ENCODE measurements at places on chromosomes 11 and 22.
A peak's percentile ranks its signal among the peaks of the same experiment; 100 is the strongest.

GRCh38 chr11:67652965-67653845 is 2.7 kb upstream of the ACY3 start:
- DNase-seq, result no peak

- DNase-seq, result peak; percentile 65
Measured at GRCh38 chr11:65850217-65851082, 7.5 kb downstream of the CFL1 start.

- no peak for DNase-seq
Measured at GRCh38 chr22:46848197-46848596, 85.7 kb downstream of the TBC1D22A start.

DNA sequence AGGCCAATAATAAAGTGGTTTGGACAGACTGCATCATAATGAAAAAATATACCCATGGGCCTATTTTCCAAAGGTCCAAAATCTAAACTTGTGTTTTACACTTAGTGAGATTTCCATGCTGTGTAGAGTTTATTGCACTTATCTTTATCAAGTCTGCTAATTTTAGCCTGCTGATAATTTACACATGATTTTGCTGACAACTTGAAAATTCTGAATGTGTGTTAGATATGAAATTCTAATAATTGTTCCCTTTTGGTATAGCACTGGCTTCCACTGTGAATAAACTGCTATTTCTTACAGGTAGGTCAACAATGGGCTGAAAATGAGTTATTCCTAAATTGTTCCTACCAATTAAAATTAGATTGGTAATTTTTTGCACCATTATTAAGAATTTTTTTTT is 589.1 kb upstream of the ANO3 start:
- no peak for DNase-seq

DNA sequence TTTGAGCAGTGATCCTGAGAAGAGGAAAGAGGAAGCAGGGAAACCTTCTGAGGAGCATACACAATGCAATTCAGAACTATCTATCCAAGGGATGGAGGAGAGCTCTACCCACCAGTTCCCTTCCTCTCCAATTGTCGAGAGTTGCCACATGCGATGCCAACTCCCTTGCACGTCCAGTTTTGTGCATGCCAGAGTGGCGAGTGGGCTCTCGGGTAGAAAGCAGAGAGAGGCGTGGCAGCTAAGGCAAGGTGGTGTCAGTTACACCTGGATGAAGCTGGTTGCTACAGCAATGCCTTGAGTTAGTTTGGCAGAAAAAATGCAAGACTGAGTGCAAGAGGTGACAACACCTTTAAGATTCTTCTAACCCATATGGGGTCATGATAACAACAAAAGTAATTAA is 420.4 kb upstream of the CCDC90B start:
- DNase-seq, result no peak

GRCh38 chr22:50683086-50683993 is 10.7 kb downstream of the SHANK3 start:
- no peak for DNase-seq

DNA sequence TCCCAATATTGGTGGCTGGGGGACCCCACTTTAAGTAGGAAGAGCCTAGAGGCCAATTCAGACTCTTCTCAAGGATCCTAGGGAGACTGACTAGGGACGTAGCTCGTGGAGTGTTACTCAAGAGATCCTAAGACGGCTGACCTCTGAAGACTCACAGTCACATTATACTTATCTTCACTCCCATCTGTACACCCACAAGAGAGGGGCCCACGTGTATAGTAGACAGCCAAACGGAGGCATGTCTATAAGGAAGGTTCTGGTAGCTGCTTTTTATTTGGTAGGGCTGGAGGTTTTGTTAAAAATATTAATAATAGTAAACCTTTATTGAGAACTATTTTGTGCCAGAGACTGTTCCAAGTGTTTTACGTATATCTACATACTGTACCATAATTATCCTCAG is 22.9 kb upstream of the APOA1 start:
- no peak for DNase-seq

GRCh38 chr22:25848954-25849353 is 107.0 kb downstream of the MYO18B start:
- DNase-seq, result no peak

DNA sequence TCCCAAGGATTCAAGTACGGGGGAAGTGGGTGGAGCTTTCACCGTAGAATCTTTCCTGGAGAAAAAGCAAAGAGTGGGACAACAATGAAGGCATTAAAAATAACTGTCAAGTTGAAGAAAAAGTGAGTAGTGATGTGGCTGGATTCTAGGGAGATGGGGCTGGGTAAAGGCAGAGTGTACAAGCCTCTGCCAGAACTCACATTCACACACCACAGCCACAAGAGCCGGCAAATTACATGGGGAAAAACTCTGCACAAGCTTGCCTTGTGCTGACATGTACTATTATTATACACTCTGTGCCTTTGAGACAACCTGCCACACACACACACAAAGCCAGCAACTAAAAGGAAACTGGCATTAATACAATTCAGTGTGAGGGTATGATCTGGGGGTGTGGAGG is 182.6 kb downstream of the LARGE1 start:
- no peak for DNase-seq

- no peak for DNase-seq
Measured at GRCh38 chr11:44595964-44596381, 30.5 kb downstream of the CD82 start.

- no peak for DNase-seq
Measured at GRCh38 chr11:107683061-107683460, 28.8 kb downstream of the SLN start.

DNA sequence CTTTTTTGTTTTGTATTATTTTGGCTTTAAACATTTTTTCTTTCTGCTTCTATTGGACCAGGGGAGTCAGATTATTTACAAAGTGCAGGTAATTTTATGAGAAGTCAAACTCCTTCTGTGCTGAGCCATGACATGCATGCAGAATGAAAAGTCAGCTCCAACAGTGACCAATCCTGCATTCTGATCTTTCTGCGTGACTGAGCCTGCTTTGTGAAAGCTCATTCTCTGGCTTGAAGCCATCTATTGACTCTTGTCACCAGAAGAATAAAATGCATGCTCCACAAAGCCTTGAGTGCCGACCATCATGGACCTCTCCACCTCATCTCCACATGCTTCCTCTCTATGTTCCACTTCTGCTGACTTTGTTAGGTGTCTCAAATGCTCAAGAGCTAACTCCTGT is 50.2 kb downstream of the MIAT start:
- peak; percentile 39 for DNase-seq

DNA sequence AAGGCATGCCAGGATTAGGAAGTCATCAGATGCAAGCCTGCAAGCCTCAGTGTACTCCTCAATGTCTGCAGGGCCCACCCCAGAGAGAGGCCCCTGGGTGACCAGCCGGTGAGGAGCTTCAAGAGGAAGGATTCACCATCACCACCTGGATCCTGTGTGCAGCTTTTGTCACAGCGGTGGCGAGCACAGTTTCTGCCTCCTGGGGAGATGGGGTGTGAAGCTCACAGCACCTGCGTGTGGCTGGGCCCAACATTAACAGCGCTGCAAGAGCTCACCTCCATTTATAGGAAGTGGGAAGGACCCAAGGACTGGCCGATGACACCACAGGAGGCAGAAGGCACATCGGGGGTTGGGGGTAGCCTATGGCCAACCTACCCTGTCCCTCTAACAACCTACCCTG is 235.3 kb downstream of the CTTN start:
- no peak for DNase-seq

GRCh38 chr11:10857459-10857708 is 469 bp downstream of the ZBED5 start:
- DNase-seq, result no peak

DNA sequence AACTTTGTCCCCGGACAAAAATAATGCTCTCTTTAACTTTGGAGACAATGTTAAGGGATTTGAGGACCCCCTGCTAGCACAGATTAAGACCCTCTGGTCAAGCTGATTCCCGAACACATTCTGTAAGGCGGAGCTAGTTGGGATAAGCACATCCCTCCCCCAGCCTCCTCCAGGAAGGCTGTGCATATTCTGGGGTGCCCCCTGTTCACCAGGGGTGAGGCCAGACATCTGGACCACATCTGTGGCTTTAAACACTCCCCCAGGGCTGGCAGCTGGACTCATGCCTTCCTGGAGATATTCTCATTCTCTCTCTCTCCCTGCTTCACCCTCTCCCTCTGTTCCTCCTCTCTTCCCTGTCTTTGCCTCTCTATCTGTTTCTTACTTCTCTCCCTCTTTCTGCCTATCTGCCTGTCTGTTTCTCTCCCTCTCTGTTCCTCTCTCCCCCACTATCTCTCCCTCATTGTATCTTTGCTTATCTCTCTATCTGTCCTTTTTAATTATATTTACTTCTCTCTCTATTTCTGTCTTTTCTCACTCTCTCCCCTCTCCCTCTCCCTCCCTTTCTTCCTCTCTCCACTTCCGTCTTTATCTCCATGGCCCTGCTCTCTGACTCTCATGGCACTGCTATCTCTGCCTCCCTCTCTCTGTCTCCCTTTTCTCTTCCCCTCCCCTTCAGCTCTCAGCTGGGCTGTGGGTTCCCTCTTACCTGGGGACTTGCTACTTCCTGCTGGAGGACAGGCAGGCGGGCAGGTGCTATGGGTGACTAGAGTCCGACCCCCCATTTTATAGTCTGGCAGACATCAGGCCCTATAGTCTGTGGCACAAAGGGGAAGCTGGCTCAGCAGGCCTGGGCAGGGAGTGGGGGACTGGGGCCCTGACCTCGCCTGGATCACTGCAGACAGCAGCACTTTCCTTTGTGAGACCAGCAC is at the start of gene CRYBB1:
Gene CRYBB1 (minus strand): TSS at position 757 of the 929 bp plus-strand sequence. CDS start 1,708 bp downstream, outside the sequence.
- no peak for DNase-seq

GRCh38 chr11:42571878-42572610 is 739.8 kb upstream of the API5 start:
- DNase-seq, result no peak

DNA sequence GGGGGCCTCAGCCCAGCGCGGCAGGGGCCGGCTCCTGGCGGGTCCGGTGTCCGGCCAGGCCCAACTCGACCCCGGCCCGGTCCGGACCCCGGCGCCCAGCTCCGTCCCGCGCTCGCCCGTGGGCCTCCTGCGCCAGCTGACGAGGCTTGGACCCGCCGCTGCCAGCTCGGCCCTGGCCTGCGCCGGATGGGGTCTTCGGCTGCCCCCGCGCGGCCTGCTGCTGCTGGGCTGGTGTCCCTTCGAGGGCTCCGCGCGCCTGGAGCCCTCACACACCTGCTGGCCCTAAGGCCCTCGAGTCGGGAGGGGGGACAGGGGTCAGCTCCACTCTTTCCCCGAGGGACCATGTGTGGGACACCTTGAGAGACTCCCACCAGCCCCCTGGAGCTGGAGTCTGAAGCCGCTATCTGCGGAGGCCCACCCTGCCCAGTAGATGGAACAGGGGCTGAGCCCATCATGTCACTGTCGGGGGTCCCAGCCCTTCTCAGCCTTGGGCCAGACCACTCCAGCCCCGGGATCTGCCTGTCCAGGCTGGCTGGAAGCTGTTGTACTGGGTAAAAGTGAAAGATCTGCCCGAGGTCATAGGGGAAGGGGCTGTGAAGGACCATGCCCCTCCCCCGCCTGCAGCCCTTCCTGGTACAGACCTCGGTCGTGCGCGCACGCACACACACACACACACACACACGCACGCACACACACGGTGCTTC is 768 bp upstream of the CDKN1C start:
- DNase-seq, result no peak

GRCh38 chr11:128528294-128528693 is 59.1 kb downstream of the ETS1 start:
- peak; percentile 31 for DNase-seq

DNA sequence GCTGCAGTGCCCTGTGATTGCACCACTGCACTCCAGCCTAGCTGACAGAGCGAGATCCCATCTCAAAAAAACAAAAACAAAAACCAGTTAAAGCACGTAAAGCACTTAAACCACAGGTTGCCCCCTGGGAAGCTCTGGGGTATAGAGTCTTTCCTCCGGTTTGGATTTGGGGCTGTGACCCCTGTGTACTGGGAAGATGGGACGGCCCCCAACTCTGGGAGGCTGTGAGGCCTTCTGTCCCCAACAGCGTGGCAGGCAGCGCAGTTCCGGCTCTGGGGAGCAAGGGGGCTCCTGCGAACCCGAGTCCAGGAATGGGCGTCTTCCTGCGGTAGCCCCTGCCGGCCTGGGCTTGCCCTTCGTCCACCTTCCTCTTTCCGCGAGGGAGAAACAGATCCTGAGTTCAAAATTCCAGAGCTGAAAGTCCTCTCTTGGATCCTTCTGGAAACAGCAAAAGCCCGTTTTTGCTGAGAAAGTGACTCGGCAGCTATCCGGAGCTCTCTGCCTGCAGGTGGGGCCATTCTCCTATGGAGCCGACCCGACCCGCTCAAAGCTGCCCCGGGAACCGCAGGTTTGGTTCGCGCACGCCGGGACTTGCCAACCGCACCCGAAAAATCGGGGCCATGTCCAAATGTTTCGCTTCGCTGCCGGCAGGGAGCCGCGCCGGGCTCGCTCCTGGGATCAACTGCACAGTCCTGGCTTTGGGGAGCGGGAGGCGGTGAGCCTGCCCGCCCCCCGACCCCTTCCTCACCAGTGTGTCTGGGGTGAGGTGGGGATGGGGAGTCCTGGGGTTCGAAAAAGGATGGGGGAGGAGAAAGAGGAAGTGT is 36.3 kb upstream of the POLA2 start:
- peak; percentile 80 for DNase-seq

DNA sequence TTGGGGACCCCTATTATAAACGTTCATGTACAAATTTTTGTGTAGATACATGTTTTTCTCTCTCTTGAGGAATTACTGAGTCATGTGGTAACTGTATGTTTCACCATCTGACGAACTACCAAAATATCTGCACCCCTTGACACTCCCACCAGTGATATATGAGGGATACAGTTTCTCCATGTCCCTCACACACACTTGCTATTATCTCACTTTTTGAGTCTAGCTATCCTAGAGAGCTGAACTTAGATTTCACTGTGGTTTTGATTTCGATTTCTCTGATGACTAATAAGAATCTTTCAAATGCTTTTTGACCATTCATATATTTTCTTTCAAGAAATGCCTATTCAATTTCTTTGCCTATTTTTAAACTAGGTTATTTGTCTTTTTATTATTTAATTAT is 200.2 kb downstream of the PGR start:
- no peak for DNase-seq
